Memory B cell (primary cell): ENCODE measurements at places on chromosomes 6 and 20.

- H3K4me1 ChIP-seq = peaks cover 8% of the 10 kb centered on the region
- DNase-seq = no peak
- H3K27ac ChIP-seq = peak overlapping the region; percentile 22
- no peak overlapping the region for H3K4me3 ChIP-seq
Observed at GRCh38 chr6:36094238-36094637, 36.1 kb upstream of the MAPK13 start.

DNA sequence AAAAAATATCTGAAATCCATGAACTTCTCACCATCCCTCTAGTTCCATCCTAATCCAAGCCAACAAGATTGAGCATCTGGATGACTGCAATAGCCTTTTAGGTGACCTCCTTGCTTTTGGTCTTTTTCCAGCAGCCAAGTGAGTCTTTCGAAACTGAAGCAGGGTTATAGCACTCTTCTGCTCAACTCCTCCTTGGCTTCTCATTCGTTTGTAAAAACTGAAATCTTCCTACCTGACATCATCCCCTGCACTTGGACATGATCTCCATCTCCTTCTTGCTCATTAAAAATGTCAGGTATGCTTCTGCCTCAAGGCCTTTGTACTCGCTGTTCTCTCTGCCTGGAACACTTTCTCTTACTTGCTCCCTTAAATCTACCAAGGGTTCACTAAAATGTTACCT, 46.0 kb downstream of the STX7 start:
- H3K27ac ChIP-seq = no peak overlapping the region
- no peak overlapping the region for H3K4me3 ChIP-seq
- no peaks in the 10 kb centered on the region for H3K4me1 ChIP-seq

- H3K36me3 ChIP-seq = no peaks in the 10 kb centered on the region
- H3K4me1 ChIP-seq = no peaks in the 10 kb centered on the region
- no peak for DNase-seq
- H3K4me3 ChIP-seq = no peak overlapping the region
Observed at GRCh38 chr20:59585714-59586409, 18.5 kb upstream of the PHACTR3 start.

GRCh38 chr6:163998496-163998895, 584.0 kb downstream of the QKI start:
- H3K36me3 ChIP-seq = no peaks in the 10 kb centered on the region
- peaks cover 7% of the 10 kb centered on the region for H3K27me3 ChIP-seq
- no peak overlapping the region for H3K27ac ChIP-seq
- H3K4me3 ChIP-seq = no peak overlapping the region
- no peak for DNase-seq

- no peaks in the 10 kb centered on the region for H3K36me3 ChIP-seq
- no peak for DNase-seq
- H3K27ac ChIP-seq = no peak overlapping the region
- H3K4me3 ChIP-seq = no peak overlapping the region
- H3K4me1 ChIP-seq = no peaks in the 10 kb centered on the region
Observed at GRCh38 chr6:86706449-86706848, 230.9 kb upstream of the HTR1E start.

DNA sequence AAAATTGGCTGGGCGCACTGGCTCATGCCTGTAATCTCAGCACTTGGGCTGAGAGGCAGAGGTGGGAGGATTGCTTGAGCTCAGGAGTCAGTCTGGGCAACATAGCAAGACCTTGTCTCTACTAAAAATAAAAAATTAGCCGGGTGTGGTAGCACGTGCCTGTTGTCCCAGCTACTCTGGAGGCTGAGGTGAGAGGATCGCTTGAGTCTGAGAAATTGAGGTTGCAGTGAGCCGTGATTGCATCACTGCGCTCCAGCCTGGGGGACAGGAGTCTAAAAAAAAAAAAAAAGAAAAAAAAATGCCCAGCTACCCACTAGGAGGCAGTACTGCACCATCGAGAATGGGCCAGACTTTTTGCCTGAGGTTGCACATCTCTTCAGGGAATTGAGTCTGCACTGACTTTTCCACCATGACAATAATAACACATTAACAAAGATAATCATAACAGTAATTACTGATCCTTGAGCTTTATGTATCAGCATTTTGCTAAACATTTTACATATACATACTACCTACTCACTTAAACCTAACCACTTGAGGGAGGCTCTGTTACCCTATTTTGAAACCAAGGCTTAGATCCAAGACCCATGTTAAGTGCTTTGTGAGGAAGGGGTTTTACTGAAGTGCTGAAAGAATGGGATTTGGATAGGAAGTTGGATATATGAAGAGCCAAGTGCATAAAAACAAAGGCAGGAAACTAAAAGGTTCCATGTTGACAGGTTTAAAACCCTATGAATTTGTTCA, 21.0 kb downstream of the SRSF3 start:
- DNase-seq = peak; percentile 53
- H3K36me3 ChIP-seq = peaks cover 15% of the 10 kb centered on the region
- H3K27ac ChIP-seq = peak overlapping the region; percentile 12
- no peaks in the 10 kb centered on the region for H3K27me3 ChIP-seq

- no peaks in the 10 kb centered on the region for H3K36me3 ChIP-seq
- no peak for DNase-seq
- H3K27ac ChIP-seq = no peak overlapping the region
Observed at GRCh38 chr6:136524339-136524935, 25.8 kb downstream of the MAP7 start.

- no peak for DNase-seq
- H3K27me3 ChIP-seq = peaks cover 8% of the 10 kb centered on the region
- no peak overlapping the region for H3K27ac ChIP-seq
- H3K36me3 ChIP-seq = no peaks in the 10 kb centered on the region
- H3K4me1 ChIP-seq = no peaks in the 10 kb centered on the region
Observed at GRCh38 chr6:125246566-125246965, 55.2 kb downstream of the HDDC2 start.

- H3K4me3 ChIP-seq = no peak overlapping the region
- DNase-seq = no peak
- H3K27ac ChIP-seq = no peak overlapping the region
- H3K36me3 ChIP-seq = peaks cover 36% of the 10 kb centered on the region
- H3K27me3 ChIP-seq = no peaks in the 10 kb centered on the region
- H3K4me1 ChIP-seq = no peaks in the 10 kb centered on the region
Observed at GRCh38 chr6:167954151-167954550, 43.3 kb upstream of the KIF25 start.

GRCh38 chr6:16420715-16421461, 182.5 kb downstream of the GMPR start:
- peaks cover 40% of the 10 kb centered on the region for H3K4me1 ChIP-seq
- H3K27ac ChIP-seq = peak overlapping the region; percentile 100

DNA sequence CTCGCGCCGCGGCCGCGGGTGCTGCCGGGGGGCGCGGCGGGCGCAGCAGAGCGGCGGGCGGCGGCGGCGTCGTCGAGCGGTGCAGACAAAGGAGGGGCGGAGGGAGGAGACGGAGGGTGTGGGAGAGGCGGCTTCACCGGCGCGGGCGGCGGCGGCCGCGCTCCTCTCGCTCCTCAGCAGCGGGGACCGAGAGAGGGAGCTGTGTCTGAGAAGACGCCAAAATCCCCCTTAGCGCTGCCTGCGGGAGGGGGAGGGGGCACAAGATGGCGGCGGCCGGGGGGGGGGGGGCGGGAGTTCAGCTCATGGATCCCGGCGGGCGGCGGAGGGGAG, 296 bp downstream of the ADNP start:
- H3K4me1 ChIP-seq = peaks cover 18% of the 10 kb centered on the region
- peaks cover 17% of the 10 kb centered on the region for H3K36me3 ChIP-seq
- DNase-seq = no peak
- H3K27me3 ChIP-seq = no peaks in the 10 kb centered on the region
- peak overlapping the region; percentile 82 for H3K4me3 ChIP-seq

DNA sequence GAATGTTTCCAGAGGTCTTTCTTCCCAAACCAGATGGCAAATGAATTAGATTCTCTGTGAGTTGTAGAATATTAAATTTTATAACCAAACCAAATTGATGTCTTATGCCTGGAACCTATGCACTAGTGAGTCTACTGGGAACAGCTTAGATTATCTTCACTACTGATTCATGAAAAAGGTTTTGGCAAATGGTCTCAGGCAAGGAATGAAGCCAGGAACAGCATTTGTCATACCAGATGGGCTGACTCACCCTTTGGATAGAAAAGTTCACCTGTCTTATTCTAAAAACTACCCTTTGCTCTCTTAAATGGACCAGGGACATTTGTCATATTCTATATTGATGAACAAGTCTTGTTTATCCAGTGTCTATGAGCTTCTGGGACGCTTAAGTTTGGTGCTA, 135.4 kb upstream of the ECI2 start:
- H3K4me1 ChIP-seq = no peaks in the 10 kb centered on the region
- peaks cover 6% of the 10 kb centered on the region for H3K27me3 ChIP-seq
- H3K36me3 ChIP-seq = no peaks in the 10 kb centered on the region

DNA sequence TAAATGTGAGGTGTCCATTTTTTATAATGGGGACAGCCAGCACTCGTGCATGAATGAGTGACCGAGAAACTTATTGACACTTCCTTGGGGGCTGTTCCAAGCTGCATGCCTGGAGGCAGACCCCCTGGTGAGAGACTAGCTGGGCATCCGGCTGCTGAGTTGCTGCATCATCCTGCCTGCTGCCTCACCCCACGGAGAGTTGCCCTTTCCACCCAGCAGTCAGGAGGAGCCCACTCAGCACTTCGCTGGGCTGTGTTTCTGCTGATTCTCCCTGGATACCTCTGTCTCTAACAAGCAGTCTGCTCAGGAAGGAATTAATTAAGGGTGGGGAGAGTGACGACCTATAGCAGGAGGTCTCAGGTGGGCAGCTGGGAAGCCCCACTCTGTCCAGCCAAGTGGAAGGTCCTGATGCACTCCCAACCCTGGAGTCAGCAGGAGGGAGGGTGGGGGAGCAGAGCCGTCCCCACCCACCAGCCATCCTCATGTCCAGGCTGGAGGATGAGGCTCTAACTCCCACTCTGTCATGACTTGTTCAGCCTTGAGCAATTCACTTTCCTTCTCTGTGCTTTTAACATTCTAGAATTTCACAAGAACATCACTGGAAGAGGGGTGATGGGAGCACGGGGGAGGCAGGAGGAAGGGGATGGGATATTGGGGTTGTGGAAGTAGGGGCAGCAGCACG, 177.3 kb downstream of the LRFN2 start:
- H3K36me3 ChIP-seq = no peaks in the 10 kb centered on the region
- no peaks in the 10 kb centered on the region for H3K4me1 ChIP-seq
- peaks cover 5% of the 10 kb centered on the region for H3K27me3 ChIP-seq
- H3K27ac ChIP-seq = no peak overlapping the region

DNA sequence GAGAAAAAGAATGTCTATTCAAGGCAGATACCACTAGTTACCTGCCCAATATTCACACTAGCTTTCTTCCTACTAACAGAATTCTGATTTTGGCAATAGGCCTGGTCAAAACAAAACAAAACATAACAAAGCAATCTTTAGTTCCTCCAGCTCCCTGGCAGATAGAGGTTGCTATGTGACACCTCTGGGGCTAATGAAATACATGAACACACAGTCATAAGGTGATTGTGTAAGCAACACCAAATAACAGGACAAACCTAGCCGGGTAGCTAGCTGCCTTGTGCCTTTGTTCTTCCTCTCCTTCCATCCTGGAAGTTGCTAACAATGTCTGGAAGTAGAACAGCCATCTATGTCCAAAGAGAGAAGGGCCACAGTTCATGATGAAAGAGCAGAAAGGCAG, 6.0 kb upstream of the HMGN3 start:
- H3K4me1 ChIP-seq = peaks cover 3% of the 10 kb centered on the region
- DNase-seq = no peak
- peaks cover 4% of the 10 kb centered on the region for H3K36me3 ChIP-seq
- no peaks in the 10 kb centered on the region for H3K27me3 ChIP-seq
- H3K27ac ChIP-seq = no peak overlapping the region

GRCh38 chr6:102525336-102525735, 1131.8 kb downstream of the GRIK2 start:
- DNase-seq = no peak
- no peaks in the 10 kb centered on the region for H3K4me1 ChIP-seq
- H3K27me3 ChIP-seq = no peaks in the 10 kb centered on the region

DNA sequence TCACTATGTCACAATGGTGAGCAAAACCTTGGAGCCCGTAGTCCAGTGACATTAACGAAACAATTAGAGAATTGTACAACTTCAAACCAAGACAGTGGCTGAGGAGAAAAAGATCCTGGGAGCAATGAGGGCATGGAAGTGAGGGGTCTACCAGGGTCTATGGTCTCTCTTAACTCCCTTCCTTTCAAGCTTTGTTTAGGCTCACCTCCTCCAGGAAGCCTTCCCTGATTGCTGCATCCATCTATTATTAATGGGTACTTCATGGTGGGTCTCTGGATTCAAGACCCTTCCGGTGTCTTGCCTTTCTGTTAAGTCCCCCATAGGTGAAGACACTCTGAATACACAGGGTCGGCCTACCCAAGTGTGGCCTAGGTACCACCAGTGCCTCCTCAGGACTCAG, 38.1 kb upstream of the MLN start:
- DNase-seq = no peak
- H3K4me1 ChIP-seq = peaks cover 4% of the 10 kb centered on the region
- H3K36me3 ChIP-seq = no peaks in the 10 kb centered on the region
- no peak overlapping the region for H3K4me3 ChIP-seq

- H3K36me3 ChIP-seq = peaks cover 1% of the 10 kb centered on the region
- no peak overlapping the region for H3K27ac ChIP-seq
- H3K4me1 ChIP-seq = no peaks in the 10 kb centered on the region
- H3K27me3 ChIP-seq = no peaks in the 10 kb centered on the region
Observed at GRCh38 chr20:41178904-41179432, 41.6 kb downstream of the PLCG1 start.

- no peaks in the 10 kb centered on the region for H3K27me3 ChIP-seq
- H3K4me1 ChIP-seq = peaks cover 59% of the 10 kb centered on the region
- peak overlapping the region; percentile 67 for H3K27ac ChIP-seq
- H3K36me3 ChIP-seq = peaks cover 18% of the 10 kb centered on the region
Observed at GRCh38 chr20:48769069-48769983, 58.5 kb downstream of the PREX1 start.

GRCh38 chr6:21138336-21139069, 455.0 kb upstream of the SOX4 start:
- no peak for DNase-seq
- peaks cover 16% of the 10 kb centered on the region for H3K36me3 ChIP-seq
- H3K27ac ChIP-seq = no peak overlapping the region
- no peaks in the 10 kb centered on the region for H3K27me3 ChIP-seq

- peaks cover 26% of the 10 kb centered on the region for H3K36me3 ChIP-seq
- peaks cover 10% of the 10 kb centered on the region for H3K27me3 ChIP-seq
- no peak for DNase-seq
Observed at GRCh38 chr6:33195304-33196165, 3.3 kb upstream of the COL11A2 start.

- H3K4me3 ChIP-seq = no peak overlapping the region
- no peaks in the 10 kb centered on the region for H3K36me3 ChIP-seq
- peaks cover 7% of the 10 kb centered on the region for H3K27me3 ChIP-seq
- DNase-seq = no peak
Observed at GRCh38 chr20:61668771-61669503, 396.7 kb downstream of the TAF4 start.
